Suppressor macrophage (primary cell): ENCODE measurements at places on chromosomes 7 and 10.
A peak's percentile ranks its signal among the peaks of the same experiment; 100 is the strongest.

DNA sequence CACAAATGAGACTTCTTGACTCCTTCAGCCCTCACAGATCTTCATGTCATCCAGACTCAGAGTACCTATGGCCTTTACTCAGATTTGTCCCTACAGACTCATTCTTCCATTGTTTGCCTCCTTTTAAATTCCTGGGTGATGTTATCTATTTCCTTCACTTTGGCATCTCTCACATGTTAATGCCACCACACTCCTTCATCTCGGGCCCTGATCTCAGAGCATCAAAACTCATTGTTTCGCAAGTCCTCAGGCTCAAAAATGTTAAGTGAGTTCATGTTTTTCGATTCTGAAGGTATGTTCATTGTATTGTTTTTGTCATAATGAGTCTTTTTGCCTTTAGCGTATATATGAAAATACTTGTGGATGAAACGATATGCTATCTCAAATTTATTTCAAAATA, 62.3 kb upstream of the AHR start:
- DNase-seq: no peak

- peak; percentile 76 for DNase-seq
Measured at GRCh38 chr7:92061154-92061553, 73.1 kb downstream of the CYP51A1 start.

GRCh38 chr7:32177232-32177631, 107.0 kb upstream of the PDE1C start:
- no peak for DNase-seq

GRCh38 chr10:28664369-28664740, 13.0 kb upstream of the BAMBI start:
- DNase-seq: no peak

DNA sequence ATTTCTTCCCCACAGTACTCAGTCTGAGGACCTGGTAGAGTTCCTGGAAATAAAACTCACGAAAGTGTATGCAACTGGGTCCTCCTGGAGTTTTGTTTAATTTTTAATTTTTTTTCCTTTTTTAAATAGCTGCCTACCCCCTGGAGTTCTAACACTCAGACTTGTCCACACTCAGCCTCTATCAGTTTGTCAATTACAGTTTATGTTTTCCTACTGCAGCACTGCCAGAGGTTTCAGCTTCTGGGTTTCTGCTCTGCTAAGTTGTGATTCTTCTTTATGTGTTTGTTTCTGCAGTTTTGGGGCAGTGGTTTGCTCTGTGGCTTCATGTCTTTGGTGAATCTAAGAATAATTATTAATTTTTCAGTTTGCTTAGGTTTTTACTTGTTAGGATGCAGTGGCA, 59.2 kb downstream of the TBC1D12 start:
- DNase-seq: no peak

DNA sequence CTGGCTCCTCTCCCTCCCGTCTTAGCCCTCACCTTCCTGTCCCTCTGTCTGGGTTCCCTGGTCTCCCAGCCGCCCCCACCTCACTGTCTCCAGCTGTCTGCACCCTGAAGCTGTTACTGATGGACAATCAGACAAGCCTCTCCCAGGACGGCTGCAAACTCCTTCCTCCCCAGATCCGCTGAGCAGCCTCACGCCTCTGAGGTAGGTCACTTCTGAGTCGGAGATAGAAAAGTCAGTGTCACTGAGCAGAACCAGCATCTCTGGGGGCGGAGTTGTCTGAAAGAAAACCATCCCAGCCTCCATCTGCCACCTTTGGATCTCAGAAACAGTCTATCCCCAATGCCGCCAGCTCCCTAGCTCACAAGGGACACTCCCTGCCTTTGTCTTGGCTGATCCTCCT, 27.4 kb downstream of the FAM241B start:
- no peak for DNase-seq

DNA sequence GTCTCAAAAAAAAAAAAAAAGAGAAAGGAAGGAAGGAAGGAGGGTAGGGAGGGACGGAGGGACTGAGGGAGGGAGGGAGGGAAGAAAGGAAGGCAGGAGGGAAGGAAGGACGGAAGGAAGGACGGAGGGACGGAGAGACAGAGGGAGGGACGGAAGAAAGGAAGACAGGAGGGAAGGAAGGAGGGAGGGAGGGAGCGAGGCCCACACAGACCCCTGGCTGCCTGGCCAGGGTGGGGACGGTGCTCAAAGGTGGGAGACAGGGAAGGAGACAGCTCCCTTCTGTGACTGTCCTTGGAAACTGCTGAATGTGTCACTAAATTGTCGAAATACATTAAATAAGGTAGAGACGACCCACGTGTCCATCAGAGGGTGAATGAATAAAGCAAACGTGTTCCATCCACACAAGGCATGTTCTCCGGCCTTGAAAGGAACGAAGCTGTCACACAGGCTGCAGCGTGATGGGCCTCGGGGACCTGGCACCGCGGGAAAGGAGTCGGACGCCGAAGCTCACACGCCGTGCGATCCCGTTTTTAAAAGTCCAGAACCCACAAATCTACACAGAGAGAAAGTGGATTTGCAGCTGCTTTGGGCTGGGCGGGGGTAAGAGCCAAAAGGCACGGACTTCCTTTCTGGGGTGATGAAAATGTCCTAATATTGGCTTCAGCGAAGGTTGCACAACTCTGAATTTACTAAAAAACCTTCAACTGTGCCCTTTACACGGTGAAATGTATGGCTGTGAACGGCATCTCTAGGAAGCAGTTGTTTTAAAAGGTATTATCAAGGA, 23.3 kb downstream of the ADAP1 start:
- peak; percentile 71 for DNase-seq

DNA sequence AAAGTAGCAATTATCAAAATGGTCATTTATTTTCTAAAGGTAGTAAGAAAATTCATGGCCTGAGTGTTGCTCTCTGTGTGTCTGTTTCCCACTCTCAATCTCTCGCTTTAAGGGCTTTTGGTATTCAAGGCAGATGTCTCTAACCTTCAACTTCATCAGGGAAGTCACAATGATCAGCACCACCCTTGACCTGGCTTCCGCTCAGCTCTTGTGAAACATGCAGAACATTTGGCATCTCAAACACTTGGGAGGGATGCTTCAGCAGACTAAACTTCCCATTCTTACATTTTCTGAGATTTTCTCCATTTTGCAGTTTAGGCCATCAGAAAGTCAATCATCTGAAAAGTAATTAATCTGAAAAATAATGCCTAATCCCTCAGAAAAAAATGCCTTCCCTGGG, 129.8 kb downstream of the AOAH start:
- DNase-seq: no peak

DNA sequence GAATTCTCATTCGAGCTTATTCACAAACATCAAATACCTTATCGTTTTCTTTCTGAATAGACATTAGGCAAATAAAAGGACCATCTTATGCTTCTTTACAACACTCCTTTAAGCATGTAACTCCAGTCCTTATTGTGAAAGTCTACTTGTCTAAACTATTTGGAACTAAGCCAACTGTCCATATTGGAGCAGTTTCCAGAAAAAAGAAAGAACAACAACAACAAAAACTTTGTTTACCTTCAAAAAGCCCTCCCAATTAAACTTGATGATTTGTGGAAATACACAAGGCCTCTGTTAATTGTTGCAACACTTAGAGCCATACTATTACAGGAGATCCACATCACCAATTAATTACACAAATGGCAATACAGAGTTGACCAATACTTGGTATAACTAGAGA, 163.6 kb downstream of the GALNT11 start:
- DNase-seq: no peak

- DNase-seq: peak; percentile 58
Measured at GRCh38 chr7:156832195-156832877, 60.6 kb downstream of the LMBR1 start.

- DNase-seq: no peak
Measured at GRCh38 chr7:29170781-29171180, 23.8 kb upstream of the CHN2 start.

GRCh38 chr10:50293513-50294313, 42.4 kb upstream of the ASAH2 start:
- peak; percentile 36 for DNase-seq

DNA sequence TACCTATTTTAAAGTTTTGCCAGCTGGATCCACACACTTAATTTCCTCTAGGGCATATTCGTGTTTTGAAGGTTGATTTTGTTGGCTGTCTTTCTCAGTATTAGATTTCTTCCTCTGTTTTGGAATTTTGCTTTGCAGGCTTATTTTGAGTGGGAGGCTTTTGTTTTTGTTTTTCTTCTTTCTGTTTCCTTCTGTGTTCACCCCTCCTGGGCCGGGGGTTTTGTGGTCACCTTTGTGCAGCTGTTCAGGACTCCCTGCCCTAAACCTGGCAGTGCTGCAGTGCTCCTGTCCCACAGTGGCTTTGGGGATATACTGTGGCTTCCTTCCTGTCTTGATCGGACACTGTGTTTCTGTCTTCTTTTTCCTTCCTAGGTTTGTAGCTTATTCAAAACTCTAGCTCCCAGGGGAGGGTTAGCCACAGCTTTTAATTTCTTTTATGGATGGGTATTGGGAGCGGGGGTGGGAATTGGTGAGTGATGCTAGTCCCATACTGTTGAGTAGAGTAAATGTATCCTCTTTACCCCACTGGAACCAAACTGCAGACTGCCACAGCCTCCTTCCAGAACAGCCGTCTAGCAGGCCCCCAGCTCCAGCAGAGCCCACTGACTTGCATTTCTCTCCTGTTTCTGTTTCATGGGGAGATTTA, 228.7 kb upstream of the FZD8 start:
- DNase-seq: no peak

DNA sequence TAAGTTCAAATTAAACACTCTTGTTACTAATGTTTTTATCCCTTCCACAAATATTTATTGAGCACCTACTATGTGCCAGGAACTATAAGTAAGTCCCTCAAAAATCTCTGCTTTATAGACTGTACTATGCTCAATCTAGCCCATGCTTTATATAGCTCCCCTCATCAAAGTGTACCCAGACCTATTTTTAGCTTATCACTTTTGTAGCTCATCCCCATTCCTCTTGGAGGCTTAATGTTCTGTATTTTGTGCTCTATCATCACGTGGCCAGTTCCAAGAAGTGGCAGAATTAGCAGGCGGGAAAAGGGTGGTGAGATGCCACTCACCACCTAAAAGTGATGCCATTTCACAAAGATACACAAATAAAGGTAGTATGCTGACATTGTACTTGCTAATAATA, 138.1 kb upstream of the BET1 start:
- no peak for DNase-seq

- no peak for DNase-seq
Measured at GRCh38 chr7:92121681-92122080, 12.6 kb downstream of the CYP51A1 start.

DNA sequence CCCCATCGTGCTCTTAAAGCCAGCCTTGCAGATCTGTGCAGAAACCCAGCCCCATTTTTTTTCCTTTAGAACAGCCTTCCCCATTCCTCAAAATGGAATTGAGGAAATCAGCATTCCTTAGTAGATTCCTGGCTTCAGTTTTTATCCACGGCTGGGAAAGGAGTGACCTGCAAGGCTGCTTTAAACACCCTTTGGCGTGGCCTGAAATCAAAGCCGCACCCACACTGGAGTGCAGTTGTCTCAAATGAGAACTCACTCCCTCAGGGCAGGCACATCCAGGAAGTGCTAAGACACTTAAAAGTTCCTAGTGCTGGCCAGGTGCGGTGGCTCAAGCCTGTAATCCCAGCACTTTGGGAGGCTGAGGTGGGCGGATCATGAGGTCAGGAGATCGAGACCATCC, 34.8 kb downstream of the HTR5A start:
- DNase-seq: no peak

GRCh38 chr10:45471531-45472310, 97.7 kb downstream of the ALOX5 start:
- DNase-seq: no peak

DNA sequence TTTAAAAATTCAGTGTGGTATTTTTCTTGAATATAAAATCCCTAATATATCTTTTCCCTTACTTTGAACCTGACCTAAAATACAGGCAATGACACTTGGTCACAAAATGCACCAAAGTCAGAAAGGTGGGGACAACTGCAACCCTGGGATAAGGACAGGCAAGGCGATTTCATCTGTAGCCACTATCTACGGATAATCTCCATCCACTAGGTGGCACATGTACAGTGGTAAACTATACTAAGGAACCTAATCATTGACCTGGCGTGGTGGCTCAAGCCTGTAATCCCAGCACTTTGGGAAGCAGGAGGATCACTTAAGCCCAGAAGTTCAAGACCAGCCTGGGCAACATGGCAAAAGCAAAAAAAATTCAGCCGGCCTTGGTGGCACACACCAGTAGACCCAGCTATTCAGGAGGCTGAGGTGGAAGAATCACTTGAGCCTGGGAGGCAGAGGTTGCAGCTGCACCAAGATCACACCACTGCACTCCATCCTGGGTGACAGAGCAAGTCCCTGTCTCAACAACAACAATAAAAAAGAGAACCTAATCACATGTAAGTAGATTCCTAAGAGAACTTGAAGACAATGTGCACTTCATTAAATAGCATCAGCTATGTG, 98.9 kb downstream of the KMT2C start:
- peak; percentile 67 for DNase-seq

GRCh38 chr7:30433082-30433481, 45.5 kb downstream of the NOD1 start:
- DNase-seq: peak; percentile 89

- DNase-seq: no peak
Measured at GRCh38 chr7:76232698-76233097, 31.0 kb downstream of the SRRM3 start.

- DNase-seq: no peak
Measured at GRCh38 chr7:134284952-134285351, 31.8 kb downstream of the SLC35B4 start.

GRCh38 chr7:74453322-74454011, at the start of gene GTF2IRD1:
TSS of gene GTF2IRD1 (plus strand) at chr7:74453906. CDS start at chr7:74508081, 54,175 bp downstream.
- DNase-seq: peak; percentile 81

GRCh38 chr10:120493411-120494312, 36.6 kb downstream of the PLPP4 start:
- DNase-seq: no peak

GRCh38 chr10:61164458-61165160, 220.6 kb upstream of the RHOBTB1 start:
- DNase-seq: peak; percentile 12

DNA sequence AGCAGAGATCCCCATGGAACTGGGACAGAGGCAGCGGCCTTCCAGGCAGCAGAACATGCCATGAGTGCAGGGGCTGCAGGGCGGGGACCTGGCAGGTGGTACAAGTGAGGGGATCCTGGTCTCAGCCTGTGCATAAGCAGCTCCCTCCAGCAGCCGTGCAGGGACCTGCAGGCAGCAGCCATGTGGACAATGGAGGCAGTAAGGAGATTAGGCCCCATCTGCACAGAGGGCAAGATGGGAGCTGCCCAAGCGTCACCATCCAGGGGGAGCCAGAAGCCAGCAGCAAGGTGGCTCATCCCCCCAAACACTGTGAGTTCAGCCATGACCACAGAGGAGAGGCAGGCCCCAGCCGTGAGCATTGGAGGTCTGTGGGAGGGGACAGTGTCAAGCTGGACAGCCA, 3.1 kb downstream of the DDC start:
- no peak for DNase-seq

DNA sequence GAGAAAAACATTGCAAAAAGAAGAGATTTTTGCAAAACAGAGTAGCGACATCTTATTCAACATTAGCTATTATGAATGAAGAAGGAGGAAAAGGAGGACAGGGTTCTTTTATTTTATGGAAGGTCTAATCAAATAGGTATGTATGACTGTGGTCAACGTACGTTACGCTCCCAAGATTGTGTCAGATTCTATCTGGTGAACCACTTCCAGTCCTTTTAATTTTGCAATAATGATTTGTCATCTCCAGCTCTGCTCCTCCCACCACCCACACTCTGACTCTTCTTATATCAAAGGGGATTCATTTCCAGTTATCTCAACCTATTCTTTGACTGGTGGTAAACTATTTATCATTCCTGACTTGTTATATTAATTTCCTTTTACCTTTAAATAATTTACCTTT, 259.9 kb downstream of the CACNA2D1 start:
- DNase-seq: peak; percentile 4
